Sigmoid colon (tissue), 7 donors: ENCODE measurements at places on chromosomes 3 and 15. TPM values are rescaled to one million over a fixed set of nuclear protein-coding genes. Genes with fewer than 3 reads are reported as not detected.

VILL gene
- polyA plus RNA-seq, result 81.7 TPM

TMCO5A gene
- not detected for polyA plus RNA-seq

KLHL40 gene
- not detected for polyA plus RNA-seq

ANXA2 gene
- polyA plus RNA-seq, result 1,912 TPM

GOLGA8R gene
- 0.77 TPM for polyA plus RNA-seq

CHST2 gene
- polyA plus RNA-seq, result 0.92 TPM

- H3K27ac ChIP-seq, result no peak overlapping the region
- DNase-seq, result no peak
- H3K4me1 ChIP-seq, result no peaks in the 10 kb centered on the region
- H3K27me3 ChIP-seq, result peaks cover 14% of the 10 kb centered on the region
- H3K4me3 ChIP-seq, result no peak overlapping the region
- no peaks in the 10 kb centered on the region for H3K36me3 ChIP-seq
Measured at GRCh38 chr15:43292375-43293078, 25.8 kb upstream of the TGM5 start.

- DNase-seq, result no peak
- no peak overlapping the region for H3K27ac ChIP-seq
- no peaks in the 10 kb centered on the region for H3K4me1 ChIP-seq
- H3K36me3 ChIP-seq, result no peaks in the 10 kb centered on the region
- H3K4me3 ChIP-seq, result peak overlapping the region; percentile 3
Measured at GRCh38 chr3:7205535-7205934, 344.6 kb downstream of the GRM7 start.

DNA sequence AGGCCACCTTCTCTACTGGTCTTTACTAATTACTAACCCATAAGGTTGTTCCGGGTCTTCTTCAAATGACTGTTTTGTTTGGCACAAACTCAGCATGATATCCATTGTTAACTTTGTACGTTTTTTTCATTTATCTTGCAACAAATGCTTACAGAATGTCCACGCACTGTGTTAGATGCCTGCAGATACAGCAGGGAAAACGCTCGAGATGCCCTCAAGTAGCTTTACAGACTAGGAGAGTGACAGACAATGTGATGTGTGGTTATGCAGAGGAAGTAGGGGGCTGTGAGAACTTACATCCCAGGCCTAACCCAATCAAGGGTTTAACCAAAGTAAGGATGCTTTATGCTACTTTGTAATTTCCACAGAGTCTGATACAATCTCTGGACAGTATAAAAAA lies 949 bp upstream of the RFC4 start:
- H3K4me3 ChIP-seq, result peak overlapping the region; percentile 65
- H3K4me1 ChIP-seq, result peaks cover 13% of the 10 kb centered on the region
- H3K27me3 ChIP-seq, result no peaks in the 10 kb centered on the region
- H3K36me3 ChIP-seq, result no peaks in the 10 kb centered on the region

DNA sequence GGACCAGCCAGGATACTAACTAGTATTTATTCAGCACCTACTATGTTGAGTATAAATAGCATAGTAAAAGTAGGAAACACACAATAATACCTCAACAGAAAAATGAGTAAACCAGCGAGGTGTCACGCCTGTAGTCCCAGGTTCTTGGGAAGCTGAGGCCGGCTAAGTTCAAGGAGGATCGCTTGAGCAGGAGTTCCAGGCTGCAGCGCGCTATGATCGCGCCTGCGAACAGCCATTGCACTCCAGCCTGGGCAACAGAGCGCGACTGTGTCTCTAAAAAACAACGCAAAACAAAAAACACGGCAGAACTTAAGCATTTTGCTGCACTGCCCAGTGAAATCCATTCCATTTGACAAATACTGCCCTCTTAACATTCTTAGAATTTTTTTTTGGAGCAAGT lies 1.3 kb upstream of the DENND6A start:
- H3K27me3 ChIP-seq, result no peaks in the 10 kb centered on the region
- no peaks in the 10 kb centered on the region for H3K36me3 ChIP-seq
- H3K4me3 ChIP-seq, result no peak overlapping the region
- DNase-seq, result no peak

- H3K27me3 ChIP-seq, result no peaks in the 10 kb centered on the region
- no peaks in the 10 kb centered on the region for H3K36me3 ChIP-seq
- no peak overlapping the region for H3K4me3 ChIP-seq
- DNase-seq, result no peak
- H3K27ac ChIP-seq, result no peak overlapping the region
- no peaks in the 10 kb centered on the region for H3K4me1 ChIP-seq
Measured at GRCh38 chr3:151166161-151166560, 36.9 kb downstream of the GPR171 start.

- H3K27me3 ChIP-seq, result peaks cover 25% of the 10 kb centered on the region
- no peak for DNase-seq
- H3K4me3 ChIP-seq, result no peak overlapping the region
- H3K27ac ChIP-seq, result no peak overlapping the region
- H3K4me1 ChIP-seq, result no peaks in the 10 kb centered on the region
Measured at GRCh38 chr15:60328852-60329443, 68.8 kb downstream of the ANXA2 start.

- H3K4me1 ChIP-seq, result no peaks in the 10 kb centered on the region
- H3K4me3 ChIP-seq, result no peak overlapping the region
- DNase-seq, result no peak
- no peaks in the 10 kb centered on the region for H3K27me3 ChIP-seq
Measured at GRCh38 chr3:167691366-167691765, 37.6 kb upstream of the WDR49 start.

DNA sequence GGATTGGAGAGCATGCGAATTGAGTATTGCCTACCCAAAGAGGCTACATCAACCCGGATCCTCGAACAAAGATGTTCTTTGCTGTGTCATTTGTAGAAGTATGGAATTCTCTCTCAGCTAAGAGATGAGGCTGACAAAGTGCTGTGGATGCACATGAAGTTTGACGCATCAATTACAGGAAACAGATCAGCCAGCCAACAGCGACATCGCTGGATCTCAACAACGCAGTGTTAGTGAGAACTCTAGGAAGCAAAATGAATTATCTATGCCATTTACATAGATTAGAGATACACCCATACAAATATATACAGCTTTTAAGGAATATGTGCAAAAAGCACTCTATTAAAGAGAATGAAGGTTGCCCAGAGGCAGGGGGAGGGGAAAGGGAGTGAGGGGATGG lies 160.6 kb upstream of the RGMA start:
- no peak overlapping the region for H3K27ac ChIP-seq
- H3K36me3 ChIP-seq, result no peaks in the 10 kb centered on the region
- H3K4me1 ChIP-seq, result no peaks in the 10 kb centered on the region
- no peak for DNase-seq
- no peak overlapping the region for H3K4me3 ChIP-seq

GRCh38 chr3:12553921-12554391 lies 2.9 kb upstream of the MKRN2 start:
- H3K36me3 ChIP-seq, result no peaks in the 10 kb centered on the region
- H3K27ac ChIP-seq, result no peak overlapping the region
- H3K4me1 ChIP-seq, result no peaks in the 10 kb centered on the region
- peak overlapping the region; percentile 32 for H3K4me3 ChIP-seq
- peaks cover 18% of the 10 kb centered on the region for H3K27me3 ChIP-seq

- DNase-seq, result no peak
- no peaks in the 10 kb centered on the region for H3K27me3 ChIP-seq
- no peak overlapping the region for H3K27ac ChIP-seq
- H3K36me3 ChIP-seq, result no peaks in the 10 kb centered on the region
Measured at GRCh38 chr15:63800739-63801138, 33.0 kb downstream of the HERC1 start.

DNA sequence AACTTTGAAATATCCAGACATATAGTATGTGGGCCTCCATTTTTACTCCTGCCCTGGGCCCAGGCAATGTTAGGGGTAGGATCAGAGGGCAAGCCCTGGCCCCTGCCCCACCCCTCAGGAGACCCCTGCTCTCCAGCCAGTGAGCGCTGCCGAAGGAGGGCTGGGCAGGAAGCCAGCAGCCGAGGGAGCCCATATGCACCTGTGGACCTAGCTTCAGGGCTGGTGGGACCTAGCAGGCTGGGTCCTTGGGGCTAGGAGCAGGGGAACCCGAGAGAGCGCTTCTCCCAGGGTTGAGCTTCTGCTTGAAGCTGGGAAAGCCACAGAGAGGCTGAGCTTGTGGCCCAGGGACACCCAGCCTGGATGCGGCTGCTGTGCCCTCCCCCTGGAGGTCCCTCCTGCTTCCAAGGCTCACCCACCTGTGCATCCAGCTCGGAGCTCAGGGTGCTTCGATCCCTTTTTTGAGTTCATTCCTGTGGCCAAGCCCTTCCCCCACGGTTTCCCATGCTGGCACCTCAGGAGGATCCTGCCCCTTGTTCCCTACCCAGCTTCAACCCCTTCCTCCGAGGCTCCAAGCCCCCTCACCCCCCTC lies 21.0 kb upstream of the CYP11A1 start:
- H3K27me3 ChIP-seq, result no peaks in the 10 kb centered on the region
- no peak overlapping the region for H3K27ac ChIP-seq
- DNase-seq, result no peak
- H3K4me1 ChIP-seq, result no peaks in the 10 kb centered on the region

- H3K4me3 ChIP-seq, result no peak overlapping the region
- no peak overlapping the region for H3K27ac ChIP-seq
- DNase-seq, result no peak
- no peaks in the 10 kb centered on the region for H3K27me3 ChIP-seq
- H3K36me3 ChIP-seq, result no peaks in the 10 kb centered on the region
Measured at GRCh38 chr3:126758882-126759281, 54.8 kb downstream of the CHCHD6 start.
